ENCODE measurements at places on chromosomes 6 and 20.

GRCh38 chr6:159116343-159116742 lies 52.9 kb upstream of the FNDC1 start:
- no peak for DNase-seq

DNA sequence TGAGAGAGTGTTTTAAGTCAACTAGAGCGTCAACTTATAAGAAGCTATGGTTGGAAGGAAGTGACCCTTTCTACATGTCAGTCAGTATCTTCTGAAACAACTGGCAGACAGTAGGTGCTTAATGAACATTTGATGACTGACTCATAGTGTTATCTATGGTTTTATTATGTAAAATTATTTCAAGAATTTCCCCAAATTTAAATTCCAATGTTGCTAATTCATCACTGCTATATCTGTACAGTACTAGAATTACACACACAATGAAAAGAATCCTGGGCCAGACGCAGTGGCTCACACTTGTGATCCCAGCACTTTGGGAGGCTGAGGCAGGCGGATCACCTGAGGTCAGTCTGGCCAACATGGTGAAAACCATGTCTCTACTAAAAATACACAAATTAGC lies 721.4 kb upstream of the FLRT3 start:
- DNase-seq: no peak

- no peak for DNase-seq
Measured at GRCh38 chr6:170160628-170161611, 130.0 kb downstream of the DLL1 start.

DNA sequence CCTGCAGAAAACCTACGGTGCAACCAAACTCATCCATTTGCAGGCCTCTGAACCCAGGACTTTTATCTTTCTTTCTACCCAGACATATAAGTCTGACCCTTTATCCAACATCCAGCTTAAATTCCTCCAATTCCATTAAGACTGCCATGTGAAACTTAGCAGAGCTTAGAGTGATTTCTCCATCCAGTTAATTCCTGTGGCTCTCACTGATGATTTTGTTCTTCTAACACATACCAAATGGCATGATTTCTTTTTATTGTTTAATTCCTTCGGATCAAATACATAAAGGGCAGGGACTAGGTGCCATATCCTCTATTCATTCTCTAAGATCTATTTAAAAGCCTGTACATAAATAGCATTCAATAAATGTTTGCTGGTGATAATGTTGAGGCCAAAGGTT lies 92.9 kb downstream of the TASP1 start:
- DNase-seq: no peak

DNA sequence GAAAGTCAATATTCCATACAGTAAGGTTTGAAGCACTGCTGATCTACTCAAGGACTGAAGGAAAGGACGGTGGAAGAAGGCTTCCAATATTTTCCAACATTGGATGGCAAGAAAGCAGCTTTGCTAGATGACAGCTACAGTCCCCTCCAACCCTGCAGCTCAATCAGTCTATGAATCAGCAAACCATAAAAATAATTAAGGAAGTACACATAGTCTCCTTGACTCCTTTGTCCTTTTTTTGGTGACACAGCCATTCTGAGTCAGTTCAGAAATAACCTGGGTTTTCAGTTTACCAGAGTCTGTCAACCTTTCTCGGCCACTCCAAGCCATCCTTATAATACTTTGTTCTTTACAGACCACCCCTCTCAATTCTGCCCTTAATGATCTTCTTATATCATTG lies 232.5 kb downstream of the IBTK start:
- DNase-seq: no peak

- no peak for DNase-seq
Measured at GRCh38 chr20:62381202-62381797, 5.6 kb upstream of the RPS21 start.

DNA sequence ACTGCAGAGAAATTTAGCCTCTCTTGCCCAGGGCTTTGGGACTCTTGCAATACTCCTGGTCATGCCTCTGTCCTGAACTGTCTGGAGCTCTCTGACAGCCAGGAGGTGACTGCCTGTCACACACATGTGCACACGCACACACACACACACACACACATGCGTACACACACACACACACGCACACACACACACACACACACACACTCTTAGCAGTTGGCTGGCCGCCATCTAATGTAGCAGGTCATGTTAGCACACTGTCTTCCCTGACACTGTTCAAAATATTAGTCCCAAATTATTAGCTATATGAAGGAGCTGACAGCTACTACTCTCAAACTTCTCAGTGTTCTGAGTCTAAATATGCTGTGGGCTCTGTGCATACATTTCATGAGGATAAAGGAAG lies 60.9 kb downstream of the IPCEF1 start:
- no peak for DNase-seq

DNA sequence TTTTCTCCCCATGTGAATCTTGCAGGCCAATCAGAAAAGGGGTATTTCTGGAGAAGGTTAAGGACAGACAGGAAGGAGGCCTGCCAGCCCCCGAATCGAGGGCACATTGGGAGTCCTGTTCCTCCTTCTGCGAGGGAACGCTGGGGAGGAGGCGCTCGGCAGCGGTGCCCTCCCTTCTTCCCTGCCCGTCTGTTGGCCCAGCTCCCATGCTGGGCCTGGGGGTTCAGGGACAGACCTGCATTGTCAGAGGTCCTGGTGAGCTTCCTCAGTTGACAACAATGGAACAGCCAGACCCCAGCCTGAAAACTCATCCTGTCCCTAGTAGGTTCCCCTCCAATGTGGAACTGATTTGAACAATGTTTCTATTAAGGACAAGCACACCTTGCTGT lies 15.1 kb upstream of the SYNJ2 start:
- no peak for DNase-seq

DNA sequence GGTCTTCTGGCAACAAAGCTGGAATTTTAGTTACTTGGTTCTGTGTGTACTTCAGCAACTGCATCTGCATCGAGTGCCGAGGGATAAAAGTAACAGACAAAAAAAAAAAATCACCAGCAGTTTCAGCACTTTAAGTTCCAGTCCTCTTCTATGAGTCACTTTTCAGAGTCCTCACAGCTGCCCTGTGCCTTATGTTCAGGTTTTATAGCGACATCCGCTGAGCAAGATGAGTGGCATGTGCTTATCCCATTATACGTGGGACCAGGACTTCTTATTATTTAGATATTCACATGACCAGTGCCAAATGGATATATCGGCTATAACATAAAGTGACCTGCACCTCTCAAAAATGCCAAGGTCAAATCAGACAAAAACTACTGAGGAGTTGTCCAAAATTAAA lies 242.9 kb downstream of the FOXA2 start:
- DNase-seq: no peak

DNA sequence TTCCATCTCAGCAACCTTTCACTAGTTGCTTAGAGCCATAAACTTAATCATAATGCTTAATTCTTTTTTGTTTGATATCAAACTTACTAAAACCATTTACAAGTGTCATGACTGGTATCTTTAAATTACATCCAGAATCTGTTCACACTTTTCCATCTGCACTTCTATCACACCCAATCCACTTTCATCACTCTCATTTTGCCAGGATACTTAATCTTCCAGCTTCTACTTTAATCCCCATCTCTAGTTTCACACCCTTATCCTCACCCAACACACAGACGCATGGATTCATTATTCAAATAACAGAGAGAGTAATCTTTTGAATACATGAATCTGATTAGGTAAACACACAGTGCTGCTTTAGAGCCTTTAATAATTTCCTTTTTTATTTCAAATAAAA lies 828.4 kb downstream of the HACE1 start:
- no peak for DNase-seq

DNA sequence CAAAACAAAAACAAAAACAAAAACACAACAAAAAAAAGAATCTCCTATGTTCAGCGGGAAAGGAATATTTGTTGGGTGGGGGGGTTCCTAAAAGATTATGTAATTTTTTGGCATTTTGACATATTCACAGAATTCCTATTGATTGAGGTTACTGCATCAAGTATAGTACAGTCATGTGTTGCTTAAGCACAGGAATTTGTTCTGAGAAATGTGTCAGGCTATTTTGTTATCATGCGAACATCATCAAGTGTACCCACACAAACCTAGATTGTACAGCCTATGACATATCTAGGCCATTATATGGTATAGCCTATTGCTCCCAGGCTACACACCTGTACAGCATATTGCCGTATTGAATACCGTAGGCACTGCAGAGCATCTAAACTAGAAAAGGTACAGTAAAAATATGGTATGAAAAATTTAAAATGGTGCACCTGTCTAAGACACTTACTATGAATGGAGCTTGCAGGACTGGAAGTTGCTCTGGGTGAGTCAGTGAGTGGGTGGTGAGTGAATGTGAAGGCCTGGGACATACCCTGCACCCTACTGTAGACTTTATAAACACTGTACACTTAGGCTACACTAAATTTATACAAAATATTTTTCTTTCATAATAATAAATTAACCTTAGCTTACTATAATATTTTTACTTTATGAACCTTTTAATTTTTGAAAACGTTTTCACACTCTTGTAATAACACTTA lies 110.6 kb downstream of the CDKAL1 start:
- DNase-seq: no peak

GRCh38 chr6:11333132-11333849 lies 100.8 kb upstream of the NEDD9 start:
- DNase-seq: no peak

DNA sequence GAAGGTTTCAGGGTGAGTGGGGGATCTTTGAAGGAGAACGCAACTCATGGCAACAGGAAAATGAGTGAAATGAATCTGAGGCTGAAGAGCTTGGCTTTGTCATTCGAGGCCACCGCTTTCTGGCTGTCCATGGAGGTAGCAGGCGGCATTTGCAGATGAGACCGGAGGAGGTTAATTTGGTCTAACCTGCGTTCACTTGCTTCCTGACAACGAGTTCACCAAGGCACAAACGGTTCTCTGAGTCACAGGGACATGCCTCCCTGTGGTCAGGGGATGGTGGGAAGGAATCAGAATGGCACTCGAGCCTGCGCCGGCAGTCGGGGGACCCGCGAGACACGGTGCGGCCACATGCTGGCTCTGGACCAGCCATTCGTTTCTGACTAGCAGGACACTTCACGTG lies 75.0 kb downstream of the IRF4 start:
- no peak for DNase-seq

GRCh38 chr20:41118632-41119031 lies 18.7 kb upstream of the PLCG1 start:
- no peak for DNase-seq

GRCh38 chr6:22829070-22829469 lies 259.7 kb downstream of the HDGFL1 start:
- DNase-seq: no peak

DNA sequence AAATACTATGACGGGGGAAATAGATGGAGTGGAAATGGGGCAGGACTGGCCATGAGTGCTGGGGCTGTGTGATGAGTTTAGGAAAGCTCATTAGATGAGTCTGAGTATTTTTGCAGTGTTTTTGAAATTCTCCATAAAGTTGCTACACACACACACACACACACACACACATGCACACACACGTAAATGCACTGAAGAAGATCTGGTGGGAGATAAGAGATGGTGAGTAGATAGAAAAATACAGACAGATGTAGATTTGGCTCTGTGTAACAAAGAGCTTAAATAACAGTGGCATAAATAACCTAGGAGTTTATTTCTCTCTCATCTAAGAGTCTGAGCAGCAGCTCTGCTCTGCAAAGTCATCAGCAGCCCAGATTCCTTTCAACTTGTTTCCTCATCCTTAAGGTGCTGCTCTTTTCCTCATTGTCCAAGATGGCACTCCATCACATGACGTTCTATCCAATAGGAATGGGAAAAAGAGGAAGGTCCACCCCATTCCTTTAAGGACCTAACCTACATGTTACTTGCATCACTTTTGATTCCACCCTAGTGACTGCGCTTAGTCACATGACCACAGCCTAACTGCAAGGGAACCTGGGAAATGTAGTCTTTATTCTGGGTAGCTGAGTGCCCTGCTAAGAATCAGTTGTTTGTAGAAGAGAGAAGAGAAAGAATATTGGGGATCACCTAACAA lies 76.4 kb downstream of the EYA2 start:
- no peak for DNase-seq

DNA sequence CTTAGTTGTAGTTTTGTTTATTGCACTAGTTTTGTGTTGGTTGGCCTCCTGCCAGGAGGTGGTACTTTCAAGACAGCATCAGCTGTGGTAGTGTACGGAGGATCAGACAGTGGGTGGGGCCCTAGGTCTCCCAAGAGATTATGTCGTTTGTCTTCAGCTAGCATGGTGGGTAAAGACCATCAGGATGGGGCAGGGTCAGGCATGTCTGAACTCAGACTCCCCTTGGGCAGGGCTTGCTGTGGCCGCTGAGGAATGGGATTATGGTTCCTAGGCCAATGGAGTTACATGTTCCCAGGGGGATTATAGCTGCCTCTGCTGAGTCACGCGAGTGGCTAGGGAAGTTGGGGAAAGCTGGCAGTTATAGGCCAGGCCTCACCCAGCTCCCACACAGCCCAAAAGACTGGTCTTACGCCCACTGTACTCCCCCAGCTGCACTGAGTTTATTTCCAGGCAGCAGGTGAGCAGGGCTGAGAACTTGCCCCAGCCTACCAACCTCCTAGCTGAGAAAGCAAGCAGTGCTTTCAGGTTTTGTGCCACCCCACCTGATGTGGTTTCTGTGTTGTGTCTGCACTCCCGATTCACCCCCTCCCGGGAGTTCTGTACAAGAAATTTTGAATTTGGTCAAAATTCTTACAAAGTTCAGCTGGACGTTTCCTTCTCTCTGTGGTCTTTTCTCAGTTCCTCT lies 24.7 kb downstream of the ZSCAN31 start:
- DNase-seq: no peak

GRCh38 chr6:12295558-12296254 lies 5.5 kb downstream of the EDN1 start:
- no peak for DNase-seq

GRCh38 chr20:14189794-14190402 lies 147.5 kb downstream of the FLRT3 start:
- no peak for DNase-seq

DNA sequence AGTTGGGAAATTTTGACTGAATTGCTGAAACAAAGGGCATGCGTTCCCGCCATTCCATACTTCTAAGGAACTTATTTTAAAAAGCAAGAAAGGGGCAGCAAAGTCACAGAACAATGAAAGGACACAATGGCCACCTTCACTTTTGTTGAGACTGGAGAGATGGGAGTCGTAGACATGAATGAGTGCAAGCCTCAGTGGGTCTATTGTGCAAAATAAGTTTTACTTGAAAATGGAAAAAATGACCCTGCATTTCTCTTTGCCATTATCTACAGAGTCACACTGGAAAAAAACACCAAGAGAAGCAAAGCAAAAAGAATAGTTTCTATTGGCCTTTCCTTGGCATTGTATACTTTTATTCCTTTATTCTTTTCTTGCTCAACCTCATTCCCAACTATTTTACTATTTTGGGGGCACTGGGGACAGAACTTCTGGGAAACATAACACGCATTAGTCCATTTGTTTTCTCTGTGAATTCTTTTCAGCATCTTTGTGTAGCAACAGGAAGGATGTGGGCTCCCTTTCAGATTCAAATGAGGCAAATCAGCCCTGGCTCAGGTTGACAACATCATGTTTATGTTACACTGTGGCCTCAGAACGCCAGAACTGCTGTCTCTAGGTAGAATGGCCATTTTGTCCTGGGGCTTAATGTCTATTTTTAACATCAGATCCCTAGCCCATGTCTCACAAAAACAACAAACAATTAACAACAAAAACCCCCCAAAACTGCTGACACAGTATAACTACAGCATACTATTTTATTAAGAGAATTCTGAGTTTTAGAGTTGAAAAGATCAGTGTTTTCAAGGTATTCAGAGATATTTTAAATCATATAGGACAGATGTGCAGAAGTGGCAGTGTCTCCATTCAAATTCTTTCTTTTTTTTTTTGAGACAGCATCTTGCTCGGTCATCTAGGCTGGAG lies 122.2 kb downstream of the FYN start:
- no peak for DNase-seq

- DNase-seq: no peak
Measured at GRCh38 chr6:142706210-142706609, 238.8 kb downstream of the HIVEP2 start.
